ENCODE measurements at places on chromosomes 7 and 10.

DNA sequence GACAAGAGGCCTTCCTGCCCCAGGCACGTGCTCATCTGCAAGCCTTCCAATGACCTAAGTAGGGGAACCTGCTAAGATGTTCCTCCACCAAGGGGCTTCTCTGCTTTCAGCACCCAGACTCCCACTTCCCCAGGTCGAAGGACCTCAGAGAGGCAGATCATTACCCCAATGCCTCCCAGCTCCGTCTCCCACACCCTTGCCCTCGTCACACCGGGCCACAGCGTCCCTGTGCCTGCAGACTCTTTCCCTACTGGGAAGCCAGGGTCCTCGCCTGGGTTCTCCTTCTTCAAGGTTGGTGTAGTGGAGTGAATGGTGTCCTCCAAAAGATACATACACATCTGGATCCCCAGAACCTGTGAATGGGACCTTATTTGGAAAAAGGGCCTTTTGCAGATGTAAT is 151.9 kb downstream of the UBE2H start:
- DNase-seq, result no peak

DNA sequence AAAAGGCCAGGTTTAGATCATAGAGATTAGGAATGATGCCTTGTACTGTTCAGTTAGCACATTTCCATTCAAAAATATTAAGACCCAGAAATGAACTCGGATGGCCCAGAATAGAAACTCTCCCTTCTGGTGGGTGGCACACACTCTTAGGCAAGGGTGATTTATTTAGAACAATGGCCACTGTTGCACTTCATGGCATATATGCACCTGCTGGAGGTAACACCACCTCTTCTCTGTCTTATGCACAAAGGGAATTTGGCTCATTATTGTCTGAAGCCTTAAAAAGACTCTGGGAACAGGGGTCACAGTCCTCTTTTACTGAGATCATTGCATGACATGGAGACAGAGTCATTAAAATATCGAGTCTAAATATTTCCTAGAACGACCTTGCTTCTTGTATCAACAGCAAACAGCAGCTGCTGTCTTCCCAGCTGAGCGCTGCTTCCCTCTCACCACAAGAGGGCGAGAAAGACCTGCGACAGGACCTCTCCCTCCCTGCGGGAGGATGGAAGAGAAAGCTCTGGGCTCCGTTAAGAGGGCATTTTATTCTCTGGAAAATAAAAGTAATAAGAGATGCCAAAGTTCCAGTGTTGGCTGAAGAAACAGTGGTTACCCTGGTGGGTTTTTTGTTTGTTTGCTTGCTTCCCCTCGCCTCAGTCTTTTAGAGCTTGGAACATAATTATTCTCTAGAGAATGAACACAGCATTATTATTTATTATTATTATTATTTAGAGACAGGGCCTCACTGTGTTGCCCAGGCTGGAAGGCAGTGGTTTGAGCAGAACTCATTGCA is 13.5 kb upstream of the BAMBI start:
- DNase-seq, result peak; percentile 87

DNA sequence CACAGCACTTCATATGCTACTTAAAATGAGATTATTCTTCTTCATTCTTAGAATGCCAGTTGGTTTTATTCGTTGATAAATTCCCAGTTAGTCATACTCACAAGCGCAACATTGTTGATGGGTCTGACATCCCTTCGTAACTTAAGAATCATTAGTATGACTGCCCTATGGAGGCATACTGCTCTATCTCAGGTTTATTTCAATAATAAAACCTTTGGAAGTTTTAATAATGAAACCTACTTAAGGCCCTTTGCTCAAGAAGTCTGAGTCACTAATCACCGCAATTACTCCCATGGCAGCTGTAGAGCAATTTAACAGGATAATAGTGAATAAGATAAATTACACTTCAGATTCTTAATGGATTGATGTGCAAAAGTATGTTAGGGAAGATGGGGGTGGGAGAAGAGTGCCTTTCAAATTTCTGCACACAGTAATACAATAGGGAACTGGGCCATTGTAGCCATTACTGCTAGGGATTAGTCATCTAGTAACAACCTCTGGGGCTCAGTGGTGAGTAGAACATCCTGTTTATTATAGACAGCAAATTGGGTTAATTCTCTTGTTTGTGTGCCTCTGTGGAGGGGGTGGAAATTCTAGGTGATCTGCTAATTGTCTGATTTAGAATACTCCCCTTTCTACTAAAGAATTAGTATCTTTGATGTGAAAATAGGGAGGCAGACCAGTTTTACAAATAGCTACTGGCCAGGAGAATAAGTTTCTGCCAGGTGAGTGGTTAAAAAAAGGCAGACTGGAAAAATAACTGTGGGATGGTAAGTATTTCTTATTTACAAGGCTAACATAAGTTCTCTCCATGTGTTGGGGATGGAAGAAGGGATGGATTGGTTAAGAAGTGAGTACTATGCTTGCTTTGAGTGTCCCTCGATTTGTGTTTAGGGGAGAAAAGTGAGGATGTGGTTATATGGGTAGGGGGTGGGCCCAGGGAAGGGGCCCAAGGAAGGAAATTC is 74.5 kb upstream of the VKORC1L1 start:
- peak; percentile 76 for DNase-seq

DNA sequence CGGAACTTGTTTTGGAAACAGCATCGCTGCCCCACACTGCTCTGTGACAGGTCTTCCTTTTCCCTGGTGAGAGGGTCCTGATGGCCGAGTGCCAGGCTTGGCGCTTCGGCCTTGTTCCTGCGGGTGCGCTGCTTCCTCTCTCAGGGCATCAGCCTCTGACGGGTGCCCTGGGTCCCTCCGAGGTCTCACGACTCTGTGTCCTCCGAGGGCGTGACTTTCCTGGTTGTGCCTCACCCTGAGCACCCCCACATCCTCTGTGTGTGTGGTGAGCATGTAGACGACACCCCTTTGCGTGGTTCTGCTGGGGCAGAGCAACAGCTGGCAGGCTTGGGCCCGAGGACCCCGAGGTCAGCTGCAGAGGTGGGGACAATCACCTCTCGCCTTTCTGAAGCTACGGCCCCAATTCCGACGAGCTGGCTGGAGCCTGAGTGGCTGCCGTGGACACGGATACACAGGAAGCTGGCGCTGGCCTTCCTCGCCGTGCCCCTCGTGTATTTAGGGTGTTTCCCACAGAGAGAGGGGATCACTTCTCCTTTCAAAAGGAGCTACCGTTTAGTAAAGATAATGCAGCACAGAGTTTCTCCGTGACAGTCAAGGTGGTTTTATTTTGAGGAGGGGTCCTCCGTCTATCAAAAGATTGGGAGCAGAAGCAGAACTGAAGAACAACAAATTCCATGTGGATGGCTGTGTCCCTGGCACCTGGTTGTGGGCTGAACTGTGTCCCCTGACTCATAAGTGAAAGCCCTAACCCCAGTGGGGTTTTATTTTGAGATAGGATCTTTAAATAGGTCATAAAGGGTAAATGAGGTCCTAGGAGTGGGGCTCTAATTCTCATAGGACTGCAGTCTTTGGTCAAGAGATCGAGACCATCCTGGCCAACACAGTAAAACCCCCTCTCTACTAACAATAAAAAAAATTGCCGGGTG is 36.2 kb upstream of the PITRM1 start:
- no peak for DNase-seq

DNA sequence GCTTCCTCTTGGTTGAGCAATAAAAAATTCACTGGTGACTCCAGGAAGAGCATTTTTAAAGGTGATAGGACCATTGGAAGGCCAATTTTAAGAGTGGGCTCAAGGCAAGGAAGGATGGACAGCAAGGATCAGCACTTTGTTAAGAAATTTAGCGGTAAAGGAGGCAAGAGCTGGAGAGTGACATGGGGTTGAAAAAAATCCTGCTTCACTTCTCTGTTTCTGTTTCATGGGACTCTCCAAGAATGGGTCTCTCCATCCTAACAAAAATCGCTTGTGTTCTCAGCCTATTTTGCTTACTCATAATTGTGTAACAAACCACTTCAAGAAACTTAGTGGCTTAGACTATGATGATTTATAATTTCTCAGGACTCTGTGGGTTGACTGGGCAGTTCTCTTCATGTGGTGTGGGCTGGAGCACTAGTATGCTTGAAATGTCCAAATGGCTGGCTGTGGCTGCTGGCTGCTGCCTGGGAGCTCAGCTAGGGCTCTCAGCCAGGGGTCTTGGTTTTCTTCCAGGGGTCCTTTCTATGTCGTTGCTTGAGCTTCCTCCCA is 59.8 kb upstream of the ZNRF2 start:
- DNase-seq, result peak; percentile 97

DNA sequence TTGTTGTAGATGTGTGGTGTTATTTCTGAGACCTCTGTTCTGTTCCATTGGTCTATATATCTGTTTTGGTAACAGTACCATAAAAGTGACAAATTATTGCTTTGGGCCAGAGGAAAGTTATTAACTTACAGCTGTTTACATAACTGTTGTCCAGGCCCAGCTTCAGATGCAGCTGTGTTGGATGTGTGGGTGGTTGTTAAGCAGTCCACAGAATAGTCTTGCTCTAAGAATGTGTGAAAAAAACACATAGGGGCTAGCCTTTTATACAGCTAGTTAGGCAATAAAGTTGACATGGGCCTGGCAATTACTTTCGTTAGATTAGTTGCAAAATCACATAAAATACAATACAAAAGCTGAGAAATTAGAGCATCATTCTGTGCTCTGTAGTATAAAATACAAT is 31.9 kb downstream of the DLD start:
- no peak for DNase-seq

- DNase-seq, result no peak
Measured at GRCh38 chr7:142992427-142992826, 30.3 kb upstream of the KEL start.

DNA sequence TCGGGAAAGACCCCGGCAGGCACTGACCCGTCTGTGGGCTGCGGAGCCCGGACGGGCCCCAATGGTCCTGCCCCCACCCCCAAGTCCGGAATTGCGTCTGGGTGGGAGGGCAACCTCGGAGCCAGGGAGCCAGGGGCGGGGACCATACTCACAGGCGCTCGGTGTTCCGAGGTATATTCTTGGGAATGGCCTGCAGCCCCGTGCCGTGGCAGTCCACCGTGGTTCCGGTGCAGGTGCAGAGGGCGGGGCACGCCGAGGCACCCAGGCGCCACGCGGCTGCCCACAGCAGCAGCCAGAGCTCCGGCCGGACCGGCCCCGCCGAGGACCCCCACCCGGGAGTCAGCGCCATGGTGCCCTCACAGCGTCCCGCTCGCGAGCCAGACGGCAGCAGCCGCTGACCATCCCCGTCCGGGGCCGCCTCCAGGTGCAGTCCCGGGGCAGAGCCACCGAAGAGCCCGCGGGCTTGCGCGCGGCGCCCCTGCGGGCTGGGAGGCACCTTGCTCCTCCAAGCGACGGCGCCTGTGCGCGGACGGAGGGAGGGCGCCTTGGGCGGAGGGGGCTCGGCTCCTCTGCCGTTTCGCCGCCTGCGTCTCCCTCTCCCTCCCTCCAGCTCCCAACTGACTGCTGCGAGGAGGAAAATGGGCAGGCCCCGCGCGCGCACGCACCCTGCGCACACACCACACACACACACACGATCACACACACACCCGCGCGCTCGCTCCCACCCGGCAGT is at the start of gene SLIT1:
Gene SLIT1 (minus strand): TSS at position 634 of the 733 bp plus-strand sequence. CDS start 285 bp downstream, at position 349.
- no peak for DNase-seq

- no peak for DNase-seq
Measured at GRCh38 chr7:16359216-16359615, 62.1 kb downstream of the CRPPA start.

GRCh38 chr10:70270952-70271351 is 12.9 kb downstream of the NPFFR1 start:
- no peak for DNase-seq

GRCh38 chr10:49600781-49601400 is 9.2 kb upstream of the SLC18A3 start:
- DNase-seq, result no peak

DNA sequence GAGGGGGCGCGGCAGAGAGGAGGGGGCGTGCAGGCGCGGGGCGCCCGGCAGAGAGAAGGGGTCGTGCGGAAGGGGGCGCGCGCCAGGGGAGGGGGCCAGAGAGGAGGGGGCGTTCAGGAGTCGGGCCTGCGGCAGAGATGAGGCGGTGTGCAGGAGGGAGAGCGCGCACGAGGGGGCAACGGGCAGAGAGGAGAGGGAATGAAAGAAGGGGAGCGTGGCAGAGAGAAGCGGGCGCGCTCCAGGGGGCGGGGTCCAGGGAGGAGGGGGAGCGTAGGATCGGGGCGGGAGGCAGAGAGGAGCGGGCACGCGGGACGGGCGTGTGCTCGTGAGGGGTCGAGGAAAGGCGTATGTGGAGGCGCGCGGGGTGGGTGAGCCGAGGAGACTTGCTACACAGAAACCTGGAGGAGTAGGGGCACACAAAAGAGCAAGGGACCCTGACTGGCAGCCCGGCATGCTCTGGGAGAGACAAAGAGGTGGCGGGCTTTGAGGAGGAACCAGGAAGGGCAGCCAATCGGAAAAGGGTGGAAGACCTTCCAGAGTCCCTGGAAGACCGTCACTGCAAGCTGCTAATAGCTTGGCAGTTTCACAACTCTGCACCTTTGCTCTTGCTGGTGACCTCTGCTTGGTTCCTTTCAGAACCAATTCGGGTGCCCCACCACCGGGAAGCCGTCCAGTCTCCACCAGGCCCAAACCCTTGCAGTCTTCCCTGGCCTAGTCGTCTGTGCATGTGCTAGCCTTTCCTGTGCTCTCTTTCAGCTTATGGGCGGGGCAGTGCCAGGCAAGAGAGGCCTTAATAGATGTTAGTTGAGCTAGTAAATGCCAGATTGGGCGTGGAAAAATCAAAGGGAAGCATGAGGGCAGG is 639 bp downstream of the DYDC2 start:
- no peak for DNase-seq

- no peak for DNase-seq
Measured at GRCh38 chr7:131607291-131608115, 51.1 kb upstream of the PODXL start.

GRCh38 chr10:79239275-79239779 is 107.9 kb upstream of the PPIF start:
- DNase-seq, result peak; percentile 37

DNA sequence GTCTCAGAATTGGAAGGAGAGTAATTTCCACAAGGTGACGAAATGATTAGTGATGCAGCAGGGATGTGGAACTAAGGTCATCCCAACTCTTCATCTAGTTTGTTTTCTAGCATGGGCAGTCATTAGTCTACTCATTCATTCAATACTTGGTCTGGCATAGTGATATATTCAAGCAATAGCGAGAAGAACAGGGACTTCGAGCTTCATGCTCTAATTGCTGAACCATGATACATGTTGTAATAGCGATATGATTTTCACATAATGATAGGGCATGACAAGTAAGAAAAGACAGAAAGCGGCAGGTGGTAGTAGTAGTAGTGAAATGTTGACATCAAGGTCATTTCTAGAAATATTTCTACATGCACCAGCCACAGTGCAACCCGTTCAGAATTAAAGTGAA is 652.1 kb downstream of the PHTF2 start:
- no peak for DNase-seq

Measured in astrocyte of the spinal cord (primary cell).